Small intestine (tissue), 16 donors: ENCODE measurements at places on chromosomes 11 and 22. TPM values are rescaled to one million over a fixed set of nuclear protein-coding genes. Genes with fewer than 3 reads are reported as not detected.

DNA sequence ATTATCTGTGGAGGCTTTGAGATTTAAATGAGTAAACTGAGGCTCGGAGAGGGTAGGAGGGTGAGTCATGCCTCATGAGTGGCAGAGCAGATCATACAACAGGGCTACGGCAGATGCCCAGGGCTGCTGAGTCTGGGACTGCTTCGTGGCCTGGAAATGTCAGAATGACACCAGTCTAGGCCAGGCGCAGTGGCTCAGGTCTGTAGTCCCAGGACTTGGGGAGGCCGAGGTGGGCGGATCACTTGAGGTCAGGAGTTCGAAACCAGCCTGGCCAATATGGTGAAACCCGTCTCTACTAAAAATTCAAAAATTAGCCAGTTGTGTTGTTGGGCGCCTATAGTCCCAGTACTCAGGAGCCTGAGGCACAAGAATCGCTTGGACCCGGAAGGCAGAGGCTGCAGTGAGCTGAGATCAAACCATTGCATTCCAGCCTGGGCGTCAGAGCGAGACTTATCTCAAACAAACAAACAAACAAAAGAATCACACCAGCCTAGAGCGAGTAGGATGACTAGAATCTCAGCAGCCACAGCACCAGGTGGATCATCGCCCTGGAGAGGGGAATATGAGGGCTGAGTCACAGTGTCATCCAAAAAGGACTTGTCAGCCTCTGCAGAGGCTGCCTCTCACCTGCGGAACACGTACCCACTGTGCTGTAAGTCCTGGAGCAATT lies 48.6 kb upstream of the ADA2 start:
- no peak overlapping the region for H3K27ac ChIP-seq
- H3K27me3 ChIP-seq, result no peaks in the 10 kb centered on the region
- DNase-seq, result no peak

DNA sequence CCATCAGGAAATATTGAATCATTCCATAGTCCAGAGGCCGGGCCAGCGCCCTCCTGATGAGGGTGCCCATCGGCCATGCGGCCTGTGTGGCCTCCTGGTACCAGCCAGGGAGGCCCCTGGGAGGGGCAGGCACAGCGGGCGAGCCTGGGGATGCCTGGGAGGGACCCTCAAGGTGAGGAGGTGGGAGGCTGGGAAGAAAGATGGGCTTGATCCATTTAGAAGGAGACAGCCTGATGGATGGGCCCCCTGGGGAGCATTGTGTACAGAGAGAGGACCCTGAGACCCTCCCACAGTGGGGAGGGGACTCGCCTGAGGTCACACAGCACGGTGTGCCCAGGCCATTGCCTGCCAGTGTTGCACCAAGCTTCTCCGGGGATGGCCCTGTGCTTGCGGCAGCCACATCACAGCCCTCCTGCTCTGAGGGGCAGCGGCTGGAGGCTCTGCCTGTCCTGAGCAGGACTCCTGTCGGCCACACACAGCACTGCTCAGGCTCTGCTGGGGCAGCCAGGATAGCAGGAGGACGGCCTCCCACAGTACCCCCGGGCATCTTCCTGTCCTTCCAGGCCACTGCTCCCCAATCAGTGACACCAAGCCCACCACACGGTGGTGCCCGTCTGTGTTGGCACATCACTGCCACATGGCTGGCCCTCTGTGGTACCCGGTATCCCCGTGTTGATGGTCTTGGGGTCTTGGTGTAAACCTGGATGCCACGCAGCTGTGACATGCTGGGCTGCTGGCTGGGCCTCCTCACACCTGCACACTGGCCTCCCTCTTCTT lies 290.0 kb downstream of the TBC1D22A start:
- no peak overlapping the region for H3K4me3 ChIP-seq
- H3K36me3 ChIP-seq, result no peaks in the 10 kb centered on the region
- H3K27me3 ChIP-seq, result no peaks in the 10 kb centered on the region

Gene PTPRJ
- 31.4 TPM for polyA plus RNA-seq

DNA sequence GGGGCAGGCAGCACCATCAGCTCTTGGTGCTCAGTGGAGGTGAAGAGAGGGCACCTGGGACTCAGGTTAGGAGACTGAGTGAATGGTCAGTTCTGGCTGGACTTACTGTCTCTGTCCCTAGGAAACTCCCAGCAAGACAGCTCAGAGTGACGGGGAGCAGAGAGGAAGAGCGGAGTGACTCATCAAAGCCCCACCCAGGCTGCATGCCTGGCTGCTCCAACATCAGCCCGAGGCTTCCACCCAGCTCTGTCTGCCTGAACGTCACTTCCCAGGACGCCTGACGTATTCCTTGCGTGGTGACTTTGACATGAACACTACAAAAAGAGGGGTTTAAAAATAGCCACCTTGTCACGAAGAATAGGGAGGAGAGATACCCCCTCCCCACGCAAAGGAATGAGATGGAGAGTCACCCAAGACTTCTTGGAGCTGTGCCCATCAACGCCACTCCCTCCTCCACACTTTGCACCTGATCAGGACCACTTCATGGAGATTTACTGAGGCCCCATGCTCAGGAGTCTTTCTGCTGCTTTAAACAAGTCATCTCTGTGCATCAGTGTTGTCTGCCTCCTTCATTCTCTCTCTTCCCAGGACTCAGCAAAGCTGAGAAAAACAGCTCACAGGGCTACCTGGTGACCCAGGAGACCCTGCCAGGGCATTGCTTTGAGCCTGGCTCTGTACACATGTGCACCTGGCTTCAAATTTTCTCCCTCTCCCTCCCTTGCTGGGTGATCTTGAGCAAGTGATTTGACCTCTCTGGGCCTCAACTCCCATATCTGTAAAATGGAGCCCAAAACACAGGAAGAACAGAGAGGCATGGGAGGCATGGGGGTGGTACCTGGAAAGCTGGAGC lies 83.1 kb downstream of the MN1 start:
- H3K27me3 ChIP-seq, result no peaks in the 10 kb centered on the region
- peaks cover 11% of the 10 kb centered on the region for H3K4me1 ChIP-seq
- H3K27ac ChIP-seq, result no peak overlapping the region
- H3K36me3 ChIP-seq, result no peaks in the 10 kb centered on the region

Gene PTPN5
- polyA plus RNA-seq, result not detected

Gene WT1
- not detected for polyA plus RNA-seq

DNA sequence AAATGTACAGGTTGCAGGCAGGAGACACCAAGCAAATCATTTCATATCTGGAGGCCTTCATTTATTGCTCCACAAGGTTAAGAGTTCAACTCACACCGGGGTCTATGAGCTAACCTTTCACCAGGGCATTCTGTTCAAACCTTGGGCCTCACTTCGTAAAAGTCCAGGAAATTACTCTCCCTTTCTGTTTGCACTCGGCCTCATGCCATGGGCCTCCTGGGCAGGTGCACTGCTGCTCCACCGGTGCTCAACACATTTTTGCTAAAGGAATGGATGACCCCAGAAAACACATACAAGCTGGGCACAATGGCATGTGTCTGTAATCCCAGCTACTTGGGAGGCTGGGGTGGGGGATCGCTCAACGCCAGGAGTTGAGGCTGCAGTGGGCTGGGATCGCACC lies 16.6 kb upstream of the RRP7A start:
- H3K36me3 ChIP-seq, result no peaks in the 10 kb centered on the region
- H3K27me3 ChIP-seq, result no peaks in the 10 kb centered on the region
- no peak overlapping the region for H3K4me3 ChIP-seq
- no peaks in the 10 kb centered on the region for H3K4me1 ChIP-seq
- no peak overlapping the region for H3K27ac ChIP-seq

Gene MFNG
- 7.3 TPM for polyA plus RNA-seq

GRCh38 chr11:72584293-72584938 lies 89.8 kb downstream of the PDE2A start:
- no peaks in the 10 kb centered on the region for H3K4me1 ChIP-seq
- H3K36me3 ChIP-seq, result no peaks in the 10 kb centered on the region
- DNase-seq, result peak; percentile 25

- H3K4me1 ChIP-seq, result no peaks in the 10 kb centered on the region
- DNase-seq, result peak; percentile 75
- H3K27ac ChIP-seq, result no peak overlapping the region
- H3K4me3 ChIP-seq, result no peak overlapping the region
- no peaks in the 10 kb centered on the region for H3K36me3 ChIP-seq
Measured at GRCh38 chr22:39545386-39546365, 13.1 kb upstream of the RPS19BP1 start.

GRCh38 chr11:94593030-94593429 lies 25.9 kb downstream of the PIWIL4 start:
- no peak overlapping the region for H3K27ac ChIP-seq
- no peaks in the 10 kb centered on the region for H3K27me3 ChIP-seq
- H3K36me3 ChIP-seq, result peaks cover 26% of the 10 kb centered on the region
- no peak for DNase-seq

DNA sequence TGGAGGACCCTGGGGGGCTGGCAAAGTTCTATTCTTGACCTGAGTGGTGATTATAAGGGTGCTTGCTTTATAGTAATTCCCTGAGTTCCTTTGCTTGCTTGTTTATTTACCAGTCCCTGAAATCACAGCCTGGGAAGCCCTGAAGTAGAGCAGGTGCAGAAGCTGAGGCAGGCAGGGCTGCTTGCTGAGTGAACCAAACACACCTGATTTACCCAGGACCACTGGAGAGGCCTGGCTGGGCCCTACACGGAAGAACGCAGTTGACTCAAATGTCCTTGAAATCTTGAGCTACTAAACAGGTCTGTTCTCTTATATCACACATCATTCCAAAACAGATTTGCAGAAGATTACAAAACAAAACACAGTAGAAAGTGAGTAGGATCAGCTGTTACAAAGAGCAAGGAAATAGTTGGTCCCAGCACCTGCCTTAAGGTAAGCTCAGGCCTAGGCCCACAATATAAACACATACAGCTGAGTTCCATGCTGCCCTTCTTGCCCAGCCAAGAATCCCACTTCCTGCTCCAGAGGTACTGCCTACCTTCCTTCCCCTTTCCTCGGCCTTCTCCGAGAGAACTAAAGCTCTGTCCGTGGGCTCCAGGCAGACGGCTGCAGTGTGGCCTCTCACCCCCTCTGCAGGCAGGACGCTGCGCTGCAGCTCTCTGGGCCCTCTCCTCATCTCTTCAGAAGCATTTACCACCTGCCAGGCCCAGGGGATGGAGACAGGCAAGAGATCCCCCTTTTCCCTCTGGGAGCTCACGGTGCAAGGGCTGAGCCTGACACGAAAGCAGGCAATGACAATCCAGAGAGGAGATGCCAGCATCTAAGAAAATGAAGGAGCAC lies 46.1 kb upstream of the SCUBE2 start:
- H3K4me1 ChIP-seq, result no peaks in the 10 kb centered on the region
- no peak overlapping the region for H3K4me3 ChIP-seq
- no peaks in the 10 kb centered on the region for H3K27me3 ChIP-seq
- peak; percentile 78 for DNase-seq
- no peaks in the 10 kb centered on the region for H3K36me3 ChIP-seq

DNA sequence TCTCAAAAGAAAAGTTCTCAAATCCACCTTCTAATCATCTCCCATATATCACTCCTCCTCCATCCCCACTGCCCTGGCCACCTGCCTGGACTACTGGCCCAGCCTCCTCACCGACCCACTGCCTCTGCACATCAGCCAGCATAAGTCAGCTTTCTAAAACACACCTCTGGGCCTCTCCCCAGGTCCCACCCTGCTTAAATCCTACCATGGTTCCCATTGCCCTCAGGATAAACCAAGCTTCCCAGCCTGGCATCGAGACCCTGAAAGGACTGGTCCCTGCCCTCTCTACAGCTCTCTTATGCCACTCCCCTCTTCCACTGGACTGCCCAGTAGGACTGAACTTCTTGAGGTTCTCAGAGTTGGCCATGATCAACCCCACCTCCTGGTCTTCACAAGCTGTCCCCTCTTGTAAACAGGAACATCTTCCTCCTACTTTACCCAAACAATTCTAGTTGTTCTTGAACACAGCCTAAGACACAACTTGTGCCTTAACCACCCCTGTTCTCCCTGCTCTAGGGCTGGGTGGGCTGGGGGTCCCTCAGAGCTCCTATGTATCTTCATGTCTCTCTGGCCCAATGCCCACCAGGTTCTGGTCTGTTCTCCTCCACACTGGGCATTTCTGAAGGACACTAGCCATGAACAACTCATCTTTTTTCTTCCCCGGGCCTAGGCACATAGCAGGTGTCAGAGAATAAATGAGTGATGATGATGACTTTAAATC lies 12.6 kb upstream of the P2RY6 start:
- H3K4me1 ChIP-seq, result no peaks in the 10 kb centered on the region
- no peaks in the 10 kb centered on the region for H3K27me3 ChIP-seq
- no peaks in the 10 kb centered on the region for H3K36me3 ChIP-seq
- no peak overlapping the region for H3K27ac ChIP-seq

Gene NELL1
- polyA plus RNA-seq, result not detected

Gene SEPTIN5
- 2.2 TPM for polyA plus RNA-seq

Gene OR5B21
- not detected for polyA plus RNA-seq

- H3K27ac ChIP-seq, result no peak overlapping the region
- no peaks in the 10 kb centered on the region for H3K36me3 ChIP-seq
- no peak overlapping the region for H3K4me3 ChIP-seq
Measured at GRCh38 chr11:66042996-66043906, 5.7 kb downstream of the GAL3ST3 start.

DNA sequence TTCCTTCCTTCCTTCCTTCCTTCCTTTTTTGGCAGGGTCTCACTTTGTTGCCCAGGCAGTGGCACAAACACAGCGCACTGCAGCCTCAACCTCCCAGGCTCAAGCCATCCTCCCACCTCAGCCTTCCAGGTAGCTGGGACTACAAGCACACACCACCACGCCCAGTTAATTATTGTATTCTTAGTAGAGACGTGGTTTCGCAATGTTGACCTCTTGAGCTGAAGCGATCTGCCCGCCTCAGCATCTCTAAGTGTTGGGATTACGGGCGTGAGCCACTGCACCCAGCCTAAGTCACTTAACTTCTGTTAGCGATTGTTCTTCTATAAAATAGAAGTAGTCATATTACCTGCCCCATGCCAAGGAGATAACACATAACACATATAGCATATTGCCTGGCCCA lies 2.8 kb upstream of the SYTL2 start:
- peak; percentile 95 for DNase-seq
- H3K27me3 ChIP-seq, result no peaks in the 10 kb centered on the region
- H3K27ac ChIP-seq, result peak overlapping the region; percentile 52
- no peaks in the 10 kb centered on the region for H3K36me3 ChIP-seq
- H3K4me3 ChIP-seq, result no peak overlapping the region

- no peak overlapping the region for H3K4me3 ChIP-seq
- H3K4me1 ChIP-seq, result no peaks in the 10 kb centered on the region
- H3K36me3 ChIP-seq, result no peaks in the 10 kb centered on the region
- DNase-seq, result no peak
- H3K27me3 ChIP-seq, result no peaks in the 10 kb centered on the region
Measured at GRCh38 chr22:21659864-21660525, 5.8 kb upstream of the PPIL2 start.

GRCh38 chr11:128422576-128423370 lies 164.6 kb downstream of the ETS1 start:
- no peaks in the 10 kb centered on the region for H3K27me3 ChIP-seq
- no peaks in the 10 kb centered on the region for H3K36me3 ChIP-seq
- peaks cover 39% of the 10 kb centered on the region for H3K4me1 ChIP-seq
- H3K4me3 ChIP-seq, result no peak overlapping the region
- H3K27ac ChIP-seq, result no peak overlapping the region

Gene RAC2
- 12.1 TPM for polyA plus RNA-seq

DNA sequence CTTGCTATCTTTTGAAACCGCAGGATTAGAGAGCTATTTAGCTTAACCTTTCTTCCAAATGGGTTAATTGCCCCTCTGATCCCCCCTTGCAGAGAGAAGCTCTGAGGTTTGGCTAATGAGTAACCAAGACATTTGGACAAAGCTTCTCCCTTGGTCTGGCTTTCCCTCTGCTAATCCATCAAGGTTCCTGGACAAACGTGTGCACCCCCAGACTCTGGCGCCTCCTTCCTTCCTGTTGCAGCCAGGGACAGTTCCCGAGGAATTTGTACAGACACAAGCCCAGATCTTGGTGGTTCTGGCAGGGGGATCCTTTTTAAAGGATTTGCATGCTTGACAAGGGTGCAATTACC lies 1.6 kb downstream of the KIAA1671 start:
- peak overlapping the region; percentile 94 for H3K27ac ChIP-seq
- no peaks in the 10 kb centered on the region for H3K4me1 ChIP-seq
- H3K4me3 ChIP-seq, result peak overlapping the region; percentile 78

- no peak for DNase-seq
- peak overlapping the region; percentile 90 for H3K27ac ChIP-seq
- peaks cover 6% of the 10 kb centered on the region for H3K36me3 ChIP-seq
- H3K4me3 ChIP-seq, result no peak overlapping the region
- no peaks in the 10 kb centered on the region for H3K27me3 ChIP-seq
Measured at GRCh38 chr11:43921561-43922294, 20.7 kb upstream of the C11orf96 start.
